Activated T-cell treated with anti-CD3 and anti-CD28 coated beads for 48 hours (primary cell): ENCODE measurements at places on chromosomes 16 and 17.

- DNase-seq: no peak
Measured at GRCh38 chr17:45320349-45320930, 3.6 kb upstream of the MAP3K14 start.

- no peak for DNase-seq
Measured at GRCh38 chr17:55321427-55322060, 56.8 kb downstream of the HLF start.

GRCh38 chr17:81170727-81171494 lies 4.9 kb upstream of the AATK start:
- no peak for DNase-seq

DNA sequence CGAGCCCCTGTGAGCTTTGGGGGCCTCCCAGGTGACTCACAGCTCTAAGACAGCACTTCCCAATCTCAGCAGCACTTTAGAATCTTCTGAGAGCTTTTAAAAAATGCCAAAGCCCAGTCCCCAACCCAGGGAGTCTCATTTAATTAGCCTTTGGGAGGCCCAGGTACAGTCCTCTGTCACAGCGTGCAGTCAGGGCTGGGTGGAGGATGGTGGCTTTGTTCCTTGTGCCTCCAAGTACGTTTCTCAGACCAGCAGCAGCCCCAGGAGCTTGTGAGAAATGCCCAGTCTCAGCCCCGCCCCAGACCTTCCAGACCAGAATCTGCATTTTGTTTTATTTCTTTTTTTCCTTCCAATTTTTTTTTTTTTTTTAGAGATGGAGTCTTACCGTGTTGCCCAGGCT lies 27.4 kb upstream of the CMIP start:
- no peak for DNase-seq

GRCh38 chr16:84340325-84341040 lies 27.9 kb upstream of the ATP2C2 start:
- no peak for DNase-seq

DNA sequence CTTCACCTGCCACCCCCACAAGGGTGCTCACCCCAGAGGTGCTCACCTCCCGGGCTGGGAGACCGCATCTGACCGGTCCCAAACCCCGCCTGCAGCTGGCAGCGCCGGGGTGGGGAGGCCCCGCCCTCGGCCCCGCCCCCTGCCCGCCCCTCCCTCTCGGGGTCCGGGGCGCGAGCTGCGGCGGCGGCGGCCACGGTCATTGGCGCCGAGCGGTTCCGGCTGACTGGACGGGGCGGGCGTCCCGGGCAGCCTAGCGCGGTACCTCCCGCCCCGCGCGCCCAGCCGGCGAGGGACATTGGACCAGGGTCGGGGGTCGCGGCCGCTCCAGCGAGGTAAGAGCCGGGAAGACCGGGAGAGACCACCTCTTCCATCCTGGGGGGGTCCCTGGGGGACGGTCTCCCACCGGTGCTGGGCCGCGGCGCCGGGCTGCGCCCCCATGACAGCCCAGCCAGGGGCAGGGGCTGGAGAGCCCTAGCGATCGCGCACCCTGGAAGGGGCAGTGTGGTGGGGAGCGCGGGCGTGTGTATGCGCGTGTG lies at the start of gene CACNG5:
CACNG5 (plus strand) TSS at position 199 of the 536 bp plus-strand sequence. CDS start 42,216 bp downstream, outside the sequence.
- DNase-seq: no peak
